ENCODE measurements at places on chromosomes 5 and 9. TPM values are rescaled to one million over a fixed set of nuclear protein-coding genes. Genes with fewer than 3 reads are reported as not detected.

The FAM151B gene
- total RNA-seq = 3.8 TPM

The PCDHGA8 gene
- 1.0 TPM for total RNA-seq

The SLC25A25 gene
- total RNA-seq = 22.8 TPM

The TAF11L3 gene
- not detected for total RNA-seq

The FAM153A gene
- total RNA-seq = 0.41 TPM

The ZNF454 gene
- 5.8 TPM for total RNA-seq

The MPDZ gene
- total RNA-seq = 17.3 TPM

The ANKRD18A gene
- 2.4 TPM for total RNA-seq

The TXNDC8 gene
- not detected for total RNA-seq

The PCDHB12 gene
- total RNA-seq = 1.6 TPM

The MSX2 gene
- 1.4 TPM for total RNA-seq

The PDE8B gene
- 0.33 TPM for total RNA-seq

GRCh38 chr5:91301106-91301846 lies 81.8 kb downstream of the ARRDC3 start:
- DNase-seq = no peak

DNA sequence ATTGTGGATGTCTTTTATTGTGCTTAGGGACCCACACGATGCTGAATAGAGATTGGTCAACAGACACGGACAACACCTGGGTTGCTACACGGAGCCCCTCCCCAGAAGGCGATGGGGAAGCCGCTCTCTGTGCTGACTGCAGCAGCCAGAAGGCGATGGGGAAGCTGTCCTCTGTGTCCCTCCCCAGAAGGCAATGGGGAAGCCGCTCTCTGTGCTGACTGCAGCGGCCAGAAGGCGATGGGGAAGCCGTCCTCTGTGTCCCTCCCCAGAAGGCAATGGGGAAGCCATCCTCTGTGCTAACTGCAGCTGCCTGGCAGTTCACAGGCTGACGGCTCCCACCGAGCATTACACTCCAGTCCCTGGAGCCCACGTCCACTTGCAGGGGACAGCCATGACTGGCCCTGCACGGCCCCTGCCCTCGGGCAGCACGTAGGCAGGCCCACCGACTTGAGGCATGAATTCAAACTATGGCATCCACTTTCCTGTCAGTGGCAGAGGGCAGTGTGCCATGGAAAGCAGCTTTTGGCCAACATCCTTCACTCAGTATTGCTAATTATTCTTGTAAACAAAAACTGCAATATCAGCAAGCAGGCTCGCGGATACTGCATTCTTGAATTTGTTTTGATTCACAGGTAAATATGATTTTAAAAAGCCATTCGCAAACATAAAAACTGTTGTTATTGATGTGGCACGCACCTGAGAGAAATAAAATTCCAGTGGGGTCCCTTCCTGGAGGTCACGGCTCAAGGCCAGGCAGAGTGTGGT lies 48.1 kb upstream of the CLPTM1L start:
- no peak for DNase-seq

DNA sequence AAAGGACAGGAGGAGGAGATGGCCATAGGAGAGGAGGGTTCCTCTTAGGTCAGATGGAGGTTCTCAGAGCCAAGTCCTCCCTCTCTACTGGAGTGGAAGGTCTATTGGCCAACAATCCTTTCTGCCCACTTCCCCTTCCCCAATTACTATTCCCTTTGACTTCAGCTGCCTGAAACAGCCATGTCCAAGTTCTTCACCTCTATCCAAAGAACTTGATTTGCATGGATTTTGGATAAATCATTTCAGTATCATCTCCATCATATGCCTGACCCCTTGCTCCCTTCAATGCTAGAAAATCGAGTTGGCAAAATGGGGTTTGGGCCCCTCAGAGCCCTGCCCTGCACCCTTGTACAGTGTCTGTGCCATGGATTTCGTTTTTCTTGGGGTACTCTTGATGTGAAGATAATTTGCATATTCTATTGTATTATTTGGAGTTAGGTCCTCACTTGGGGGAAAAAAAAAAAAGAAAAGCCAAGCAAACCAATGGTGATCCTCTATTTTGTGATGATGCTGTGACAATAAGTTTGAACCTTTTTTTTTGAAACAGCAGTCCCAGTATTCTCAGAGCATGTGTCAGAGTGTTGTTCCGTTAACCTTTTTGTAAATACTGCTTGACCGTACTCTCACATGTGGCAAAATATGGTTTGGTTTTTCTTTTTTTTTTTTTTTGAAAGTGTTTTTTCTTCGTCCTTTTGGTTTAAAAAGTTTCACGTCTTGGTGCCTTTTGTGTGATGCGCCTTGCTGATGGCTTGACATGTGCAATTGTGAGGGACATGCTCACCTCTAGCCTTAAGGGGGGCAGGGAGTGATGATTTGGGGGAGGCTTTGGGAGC lies 3.1 kb downstream of the EGR1 start:
- DNase-seq = no peak

- no peak for DNase-seq
Observed at GRCh38 chr5:14600846-14601245, 19.3 kb downstream of the OTULINL start.

GRCh38 chr9:128969491-128969890 lies 22.0 kb downstream of the NUP188 start:
- no peak for DNase-seq

DNA sequence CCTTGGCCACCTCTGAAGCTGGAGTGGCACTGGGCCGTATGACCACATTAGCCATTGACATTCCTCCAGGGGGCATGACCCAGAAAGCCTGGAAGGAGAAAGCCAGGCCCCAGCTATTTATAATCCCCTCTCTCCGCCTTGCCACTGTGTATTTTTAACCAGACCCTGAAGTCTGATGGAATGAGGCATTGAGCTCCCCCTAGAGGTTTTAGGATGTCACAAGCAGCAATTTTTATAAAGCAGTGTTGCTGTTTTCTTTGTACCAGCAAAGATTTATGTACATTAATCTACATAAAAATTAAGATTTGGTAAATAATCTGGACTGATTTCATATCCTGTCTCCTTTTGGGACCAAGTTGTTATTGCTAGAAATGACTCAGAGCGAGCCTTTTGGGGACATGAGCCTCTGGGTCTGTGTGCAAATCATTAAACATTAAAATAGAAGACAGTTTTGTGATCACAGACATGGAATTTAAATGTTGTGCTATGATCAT lies 127.1 kb downstream of the TRIO start:
- DNase-seq = no peak

DNA sequence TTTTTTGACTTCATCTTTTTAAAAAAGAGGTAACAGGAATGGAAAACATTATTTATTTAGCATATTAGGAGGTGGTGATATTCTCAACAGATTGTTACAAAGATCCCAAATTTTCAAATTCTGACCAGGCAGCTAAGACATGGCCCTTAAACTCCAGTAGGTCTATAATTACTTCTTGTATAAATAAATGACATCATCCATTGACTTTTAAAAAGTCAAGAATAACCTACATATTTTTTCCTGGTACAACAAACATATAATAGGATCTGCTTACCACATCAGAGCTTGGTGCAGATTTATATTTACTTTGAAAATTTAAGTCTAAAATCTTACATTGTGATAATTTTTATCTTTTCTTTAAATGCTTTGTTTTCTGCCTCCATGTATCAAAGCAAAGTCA lies 92.2 kb upstream of the TRPM3 start:
- no peak for DNase-seq

GRCh38 chr5:95808013-95808685 lies 14.4 kb downstream of the GLRX start:
- DNase-seq = no peak

GRCh38 chr9:96317335-96317980 lies 15.5 kb upstream of the HSD17B3 start:
- DNase-seq = peak; percentile 28

DNA sequence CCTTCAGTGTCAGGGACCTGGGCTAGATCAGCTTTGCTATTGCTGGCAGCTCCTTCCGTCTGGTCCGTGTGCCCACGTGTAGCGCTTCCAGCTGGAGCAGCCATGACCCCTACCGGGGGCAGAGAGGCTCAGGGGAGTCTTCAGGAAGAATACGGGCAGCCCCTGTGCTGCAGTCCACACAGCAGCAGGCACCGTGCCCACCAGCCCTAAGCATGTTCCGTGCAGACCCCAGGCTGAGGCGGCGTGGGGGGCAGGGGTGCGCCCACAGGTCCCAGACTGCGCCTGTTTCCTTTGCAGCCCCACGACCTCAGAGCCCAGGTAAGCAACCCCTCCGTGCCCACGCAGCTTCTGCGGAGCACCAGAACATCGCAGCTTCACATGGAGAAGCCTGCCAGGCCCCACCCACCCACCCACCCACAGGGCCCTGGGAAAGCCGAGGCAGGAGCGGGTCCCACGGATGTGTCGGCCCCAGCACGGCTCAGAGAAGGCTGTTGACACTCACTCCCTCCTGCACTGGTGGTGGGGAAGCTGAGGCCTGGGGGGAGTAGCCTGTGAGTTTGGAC lies 83.1 kb downstream of the KCNT1 start:
- no peak for DNase-seq

- no peak for DNase-seq
Observed at GRCh38 chr5:50325237-50325832, 115.8 kb downstream of the EMB start.

DNA sequence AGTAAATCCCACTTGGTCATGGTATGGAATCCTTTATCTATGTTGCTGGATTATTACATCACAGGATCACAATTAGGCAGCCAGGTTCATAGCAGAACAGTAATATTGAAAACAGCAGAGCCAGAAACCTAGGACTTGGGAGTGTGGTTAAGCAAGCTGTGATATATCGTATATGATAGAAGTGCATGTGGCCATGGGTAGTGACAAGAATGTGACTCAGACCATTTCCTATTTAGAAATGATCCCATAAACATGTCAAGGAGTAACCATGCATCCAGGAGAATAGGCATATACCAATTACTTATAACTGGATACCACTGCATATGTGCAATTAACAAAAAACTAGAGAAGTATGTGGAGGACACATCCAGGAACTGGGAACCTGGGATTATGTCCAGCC lies 31.2 kb downstream of the AMBP start:
- DNase-seq = no peak

- DNase-seq = no peak
Observed at GRCh38 chr5:157253547-157253946, 12.4 kb upstream of the CYFIP2 start.

- DNase-seq = no peak
Observed at GRCh38 chr9:134375430-134376385, 49.5 kb downstream of the RXRA start.

DNA sequence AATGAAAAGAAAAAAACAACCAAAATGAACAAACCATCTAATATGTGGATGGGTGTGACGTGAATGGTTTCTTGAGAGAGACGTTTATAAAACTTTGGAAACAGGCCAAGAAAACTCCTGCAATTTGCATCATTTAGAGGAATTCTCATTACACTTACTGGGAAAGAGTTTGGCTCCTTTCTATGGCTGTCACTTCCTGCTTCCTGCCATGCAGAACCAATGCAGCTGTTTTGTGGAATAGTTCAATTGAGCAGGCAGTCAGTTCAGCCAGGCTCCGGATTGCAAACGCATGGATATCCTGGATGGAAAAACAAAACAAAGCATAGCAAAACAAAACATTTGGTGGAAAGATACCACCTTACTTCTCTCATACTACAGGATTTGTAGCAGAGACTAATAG lies 36.6 kb downstream of the FAM114A2 start:
- DNase-seq = no peak
